Activated CD8-positive, alpha-beta memory T cell treated with anti-CD3 and anti-CD28 coated beads for 1 hour (primary cell): ENCODE measurements at places on chromosomes 7 and 10.

- DNase-seq = no peak
Observed at GRCh38 chr10:88793712-88794299, 8.7 kb upstream of the LIPM start.

- DNase-seq = no peak
Observed at GRCh38 chr7:48832303-48832845, 92.0 kb upstream of the CDC14C start.

- no peak for DNase-seq
Observed at GRCh38 chr10:95125582-95125981, 56.3 kb upstream of the CYP2C8 start.

DNA sequence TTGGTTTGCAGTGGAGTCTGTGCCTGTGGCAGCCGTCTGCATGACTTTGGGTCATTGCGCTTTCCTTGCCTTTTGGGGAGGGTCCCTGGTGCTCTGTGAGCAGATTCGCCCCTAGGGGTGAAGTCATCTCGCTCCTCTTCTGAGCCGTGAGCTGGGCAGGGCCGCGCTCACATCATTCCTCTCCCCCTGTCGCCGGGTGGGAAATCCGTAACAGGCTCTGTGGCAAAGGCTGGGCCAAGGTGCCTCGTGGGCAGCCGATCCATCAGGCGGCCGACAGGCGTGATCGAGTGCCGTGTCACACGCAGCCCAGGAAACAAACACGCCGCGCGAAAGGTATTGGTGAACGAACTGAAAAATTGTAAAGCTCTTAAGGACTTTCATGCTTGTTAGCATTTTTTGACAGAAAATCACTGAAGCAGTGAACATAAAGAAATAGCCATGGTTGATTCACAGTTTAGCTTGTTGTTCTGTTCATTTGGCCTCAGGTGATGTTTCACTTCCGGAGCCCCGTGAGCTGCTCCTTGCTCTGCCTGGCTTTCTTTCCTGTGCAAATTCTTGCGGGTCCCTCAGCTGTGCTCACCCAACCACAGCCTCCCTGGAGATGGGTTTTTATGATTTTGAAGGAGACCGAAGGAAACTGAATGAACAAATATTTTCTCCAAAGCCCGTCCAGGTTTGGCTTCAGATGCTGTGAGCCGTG, 122.1 kb downstream of the NKX6-2 start:
- DNase-seq = no peak

- no peak for DNase-seq
Observed at GRCh38 chr7:73864981-73865711, 4.2 kb downstream of the TMEM270 start.

DNA sequence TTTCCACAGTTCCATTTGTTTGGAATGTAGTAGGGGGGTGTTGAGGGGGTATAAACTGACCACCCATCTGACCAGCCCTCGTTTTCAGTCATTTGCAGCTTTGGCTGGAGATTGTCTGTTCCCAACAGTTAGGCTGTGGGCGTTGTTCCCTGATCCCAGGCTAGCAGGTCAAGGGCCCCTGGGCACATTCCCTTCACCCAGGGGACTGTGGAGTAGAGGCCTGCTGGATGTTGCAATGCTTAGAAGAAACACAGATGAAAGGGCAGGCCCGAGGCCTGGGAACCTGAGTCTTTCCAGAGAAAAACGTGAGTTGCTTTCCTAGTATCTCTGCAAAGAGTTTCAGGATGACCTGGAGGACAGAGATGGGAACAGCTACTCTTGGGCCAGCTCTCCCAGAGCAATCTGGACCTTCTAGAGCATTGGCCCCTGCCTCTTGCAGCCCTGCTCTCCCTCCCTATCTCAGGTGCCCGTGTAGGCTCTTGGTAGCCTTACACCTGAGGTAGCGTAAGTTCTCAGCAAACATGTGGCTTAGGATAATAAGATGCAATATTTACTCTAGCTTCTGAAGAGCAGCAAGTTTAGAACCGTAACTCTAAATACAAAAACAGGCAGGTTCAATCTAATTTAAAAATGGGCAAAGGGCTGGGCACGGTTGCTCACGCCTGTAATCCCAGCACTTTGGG, 99.4 kb upstream of the EFCAB10 start:
- DNase-seq = no peak

- DNase-seq = no peak
Observed at GRCh38 chr7:148763622-148764021, 64.9 kb downstream of the CUL1 start.

GRCh38 chr10:132677473-132678227, 108.3 kb downstream of the NKX6-2 start:
- DNase-seq = no peak

DNA sequence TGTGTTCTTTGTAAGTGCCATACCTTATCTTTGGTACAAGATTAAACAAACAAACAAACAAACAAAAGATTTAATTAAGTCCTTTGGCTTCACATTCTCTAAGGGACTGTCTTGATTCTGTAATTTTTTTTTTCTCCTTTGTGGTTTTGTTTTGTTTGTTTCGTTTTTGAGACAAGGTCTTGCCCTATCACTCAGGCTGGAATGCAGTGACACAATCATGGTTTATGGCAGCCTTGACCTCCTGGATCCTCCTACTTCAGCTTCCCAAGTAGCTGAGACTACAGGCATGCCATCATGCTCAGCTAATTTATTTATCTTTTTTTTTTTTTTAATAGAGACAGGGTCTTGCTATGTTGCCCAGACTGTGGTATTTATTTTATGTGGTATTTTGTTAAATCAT, 165.8 kb downstream of the LRRC4 start:
- DNase-seq = no peak

DNA sequence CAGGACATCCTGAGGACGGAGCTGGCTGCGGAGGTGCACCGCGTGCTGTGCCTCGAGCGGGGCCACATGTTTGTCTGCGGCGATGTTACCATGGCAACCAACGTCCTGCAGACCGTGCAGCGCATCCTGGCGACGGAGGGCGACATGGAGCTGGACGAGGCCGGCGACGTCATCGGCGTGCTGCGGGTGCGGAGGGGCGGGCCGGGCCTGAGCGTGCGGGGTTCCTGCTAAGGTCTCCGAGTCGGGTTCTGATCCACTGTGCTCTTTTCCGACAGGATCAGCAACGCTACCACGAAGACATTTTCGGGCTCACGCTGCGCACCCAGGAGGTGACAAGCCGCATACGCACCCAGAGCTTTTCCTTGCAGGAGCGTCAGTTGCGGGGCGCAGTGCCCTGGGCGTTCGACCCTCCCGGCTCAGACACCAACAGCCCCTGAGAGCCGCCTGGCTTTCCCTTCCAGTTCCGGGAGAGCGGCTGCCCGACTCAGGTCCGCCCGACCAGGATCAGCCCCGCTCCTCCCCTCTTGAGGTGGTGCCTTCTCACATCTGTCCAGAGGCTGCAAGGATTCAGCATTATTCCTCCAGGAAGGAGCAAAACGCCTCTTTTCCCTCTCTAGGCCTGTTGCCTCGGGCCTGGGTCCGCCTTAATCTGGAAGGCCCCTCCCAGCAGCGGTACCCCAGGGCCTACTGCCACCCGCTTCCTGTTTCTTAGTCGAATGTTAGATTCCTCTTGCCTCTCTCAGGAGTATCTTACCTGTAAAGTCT, 10.4 kb downstream of the ATG9B start:
- peak; percentile 84 for DNase-seq

DNA sequence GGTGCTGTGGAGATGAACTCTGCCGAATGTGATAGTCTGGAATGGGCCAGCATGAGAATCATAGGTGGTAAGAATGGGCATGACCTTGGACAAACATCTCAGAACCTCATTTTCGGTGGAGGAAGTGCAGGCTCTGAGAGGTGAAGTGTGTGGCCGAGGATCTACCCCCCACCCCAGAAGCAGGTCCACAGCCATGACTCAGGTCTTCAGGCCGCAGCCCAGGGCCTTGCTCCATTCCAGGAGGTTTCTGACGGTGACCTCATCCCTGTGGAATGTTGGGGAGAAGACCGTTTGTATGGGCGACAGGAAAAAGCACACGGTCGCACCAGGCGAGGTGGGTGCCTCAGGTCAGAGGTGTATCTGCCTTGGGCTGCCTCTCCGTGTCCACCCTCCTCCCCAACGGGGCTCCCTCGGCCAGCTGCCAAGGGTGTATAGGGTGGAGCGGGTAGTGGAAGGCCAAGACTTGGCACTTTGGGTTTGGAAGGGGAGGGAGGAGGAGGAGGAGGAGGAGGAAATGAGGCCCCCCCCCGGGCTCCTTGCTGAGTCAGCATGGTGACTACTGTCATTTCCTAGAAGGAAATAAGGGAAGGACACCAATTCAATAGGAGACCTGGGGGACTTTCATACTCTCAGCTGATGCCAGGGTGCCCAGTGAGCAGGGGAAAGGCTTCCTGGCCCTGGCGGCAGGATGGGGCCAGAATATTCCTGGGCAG, 168.0 kb upstream of the RHEB start:
- DNase-seq = no peak

- no peak for DNase-seq
Observed at GRCh38 chr10:70354556-70354955, 27.9 kb downstream of the LRRC20 start.

DNA sequence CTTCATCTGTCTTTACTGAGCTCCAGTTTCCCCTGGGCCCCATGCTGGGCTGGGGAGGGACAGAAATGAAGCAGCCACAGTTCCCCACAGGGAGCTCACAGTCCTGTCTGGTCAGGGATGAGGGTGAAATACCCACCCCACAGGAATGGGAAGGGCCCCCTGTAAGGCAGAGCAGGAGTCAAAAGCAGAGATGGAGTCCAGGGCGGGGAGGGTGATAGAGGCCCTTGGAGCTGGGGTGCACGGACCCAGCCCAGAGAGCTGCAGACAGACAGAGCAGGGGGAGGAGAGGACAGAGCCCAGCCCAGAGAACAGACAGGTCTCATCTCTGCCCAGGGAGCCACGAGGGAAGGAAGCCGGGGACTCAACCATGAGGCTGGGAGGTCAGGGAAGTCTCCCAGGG, 34.9 kb upstream of the ZNF488 start:
- no peak for DNase-seq

DNA sequence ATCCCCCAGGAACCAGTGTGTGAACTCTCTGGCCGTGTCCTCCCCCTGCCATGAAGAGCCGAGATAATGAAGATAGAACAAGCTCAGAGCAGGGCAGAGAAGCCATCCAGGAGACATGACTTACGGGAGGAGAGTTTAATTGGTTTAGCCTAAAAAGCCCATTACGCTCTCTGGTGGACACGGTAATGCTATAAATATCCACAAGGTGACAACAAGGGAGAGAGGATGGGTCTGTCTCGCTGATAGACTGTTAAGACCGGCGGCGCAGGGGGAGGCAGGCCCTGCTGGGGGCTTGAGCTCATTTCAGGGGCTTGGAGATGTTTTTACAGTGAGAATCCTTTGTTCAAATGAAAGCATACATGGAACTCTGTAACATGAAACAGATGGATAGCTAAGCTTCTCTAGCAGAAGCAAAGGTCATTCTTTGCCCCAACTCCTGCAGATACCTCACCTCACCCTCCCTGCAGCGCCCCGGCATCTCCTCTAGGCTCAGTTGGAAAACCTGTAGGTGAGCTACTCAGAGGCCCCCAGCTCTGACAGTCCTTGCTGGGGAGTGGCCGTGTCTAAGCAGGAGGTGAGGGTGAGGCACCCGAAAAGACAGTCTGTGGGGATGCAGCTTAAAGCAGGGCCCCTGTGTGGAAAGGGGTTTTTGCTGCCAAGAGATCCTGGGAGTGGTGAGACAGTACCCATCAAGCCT, 40.8 kb upstream of the LOXL4 start:
- no peak for DNase-seq

GRCh38 chr7:85829817-85830432, 643.1 kb upstream of the SEMA3D start:
- DNase-seq = no peak

DNA sequence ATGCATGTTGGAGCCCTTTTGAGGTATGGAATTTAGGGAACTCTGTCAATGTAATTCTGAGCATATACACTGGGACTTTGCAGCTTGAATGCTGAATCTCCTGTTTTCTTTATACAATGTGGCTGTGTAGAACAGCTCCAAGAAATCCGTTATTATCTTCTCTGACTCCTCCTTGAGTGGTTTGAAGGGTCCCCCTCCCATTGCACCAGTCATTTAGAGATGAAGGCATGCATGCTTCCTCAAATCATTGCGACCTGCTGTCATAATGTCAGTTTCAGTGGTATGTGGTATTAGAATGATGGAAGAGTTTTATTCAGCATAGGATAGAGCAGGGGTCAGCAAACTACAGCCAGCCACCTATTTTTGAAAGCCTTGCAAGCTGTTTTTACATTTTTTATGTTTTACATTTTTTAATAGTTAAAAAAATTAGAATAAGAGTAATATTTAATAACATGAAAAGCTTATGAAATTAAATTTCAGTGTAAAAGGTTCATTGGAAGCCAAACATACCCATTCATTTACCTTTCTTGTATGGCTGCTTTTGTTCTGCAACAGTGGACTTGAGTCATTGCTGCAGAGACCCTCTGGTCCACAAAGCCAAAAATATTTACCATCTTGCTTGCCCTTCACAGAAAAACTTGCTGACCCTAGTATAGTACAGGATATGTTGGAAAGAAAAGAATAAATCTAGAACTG, 8.1 kb downstream of the STK17A start:
- DNase-seq = no peak
